ENCODE measurements at places on chromosomes 4 and X.

GRCh38 chrX:101708163-101708562 lies 48.5 kb upstream of the ARMCX2 start:
- DNase-seq: no peak

DNA sequence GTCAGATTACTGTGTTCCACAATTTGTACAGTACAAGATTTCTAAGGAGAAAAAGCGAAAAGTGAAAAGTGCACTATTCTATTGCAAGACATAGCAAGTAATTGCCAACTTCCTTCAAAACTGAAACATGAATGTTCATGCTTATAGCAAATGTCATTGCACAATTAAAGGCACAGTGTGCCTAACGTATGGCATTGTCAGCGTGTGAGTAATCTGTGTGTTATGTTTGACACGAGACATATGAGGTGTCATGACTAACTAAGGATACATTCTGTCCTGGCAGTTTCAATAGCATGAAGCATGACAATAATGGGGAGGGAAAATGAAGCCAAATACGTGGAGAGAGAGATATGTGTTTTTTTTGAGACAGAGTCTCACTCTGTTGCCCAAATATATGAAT lies 33.6 kb upstream of the TBC1D9 start:
- no peak for DNase-seq

DNA sequence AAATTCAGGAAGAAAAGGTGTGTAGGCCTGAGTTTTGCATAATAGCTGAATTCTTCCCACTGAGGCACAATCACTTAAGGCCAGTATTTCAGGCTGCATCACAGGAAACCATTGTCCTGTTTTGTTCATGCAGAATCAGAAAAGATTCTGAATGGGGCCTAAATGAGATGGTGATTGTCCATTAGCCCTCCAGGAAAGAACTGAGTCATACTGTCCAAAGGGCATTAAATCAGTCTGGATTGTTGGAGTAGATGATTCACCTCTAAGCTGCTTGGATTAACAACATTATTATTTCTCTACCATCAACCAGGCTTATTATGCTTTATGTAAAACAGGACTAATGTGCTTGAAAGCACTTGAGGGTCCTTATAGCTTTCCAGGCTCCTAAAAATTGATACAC lies 36.2 kb downstream of the CT47B1 start:
- no peak for DNase-seq

DNA sequence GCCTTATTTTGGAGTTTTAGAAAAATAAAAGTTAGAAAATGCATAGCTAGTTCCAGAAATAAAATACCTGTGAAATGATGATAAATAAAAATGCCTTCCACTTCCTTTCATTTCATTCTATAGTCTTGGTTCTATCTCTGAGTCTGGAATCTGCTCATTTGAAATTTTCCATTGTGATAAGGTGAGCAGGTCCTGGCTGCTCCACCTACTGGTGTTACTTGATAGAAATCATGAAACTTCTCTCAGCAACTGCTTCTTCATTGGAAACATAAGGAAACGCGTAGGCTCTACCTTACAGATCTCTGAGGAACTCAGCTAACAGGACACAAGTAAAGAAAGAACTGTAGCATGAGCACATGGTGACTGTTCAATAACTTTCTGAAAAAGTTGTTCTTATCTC lies 141.8 kb downstream of the DCHS2 start:
- DNase-seq: no peak

GRCh38 chr4:170818786-170819185 lies 729.0 kb upstream of the AADAT start:
- DNase-seq: no peak

DNA sequence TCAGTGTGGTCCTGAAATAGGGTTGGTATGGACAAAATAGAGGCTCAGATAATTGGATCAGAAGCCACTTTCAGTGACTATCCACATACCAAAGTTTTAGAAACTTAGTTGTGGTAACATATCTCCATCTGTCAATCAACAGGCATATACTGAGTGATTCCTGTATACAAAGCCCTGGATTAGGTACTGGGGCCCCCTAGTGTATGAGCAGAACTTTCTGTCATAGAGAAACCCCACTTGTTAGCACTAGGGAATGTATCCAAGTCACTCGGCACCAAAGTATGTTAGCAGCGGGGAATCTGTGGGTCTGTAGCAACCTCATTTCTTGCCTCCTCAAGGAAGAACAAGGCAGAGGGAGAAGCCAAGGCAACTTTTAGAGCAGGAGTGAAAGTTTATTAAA lies 50.7 kb downstream of the MAP7D3 start:
- no peak for DNase-seq

DNA sequence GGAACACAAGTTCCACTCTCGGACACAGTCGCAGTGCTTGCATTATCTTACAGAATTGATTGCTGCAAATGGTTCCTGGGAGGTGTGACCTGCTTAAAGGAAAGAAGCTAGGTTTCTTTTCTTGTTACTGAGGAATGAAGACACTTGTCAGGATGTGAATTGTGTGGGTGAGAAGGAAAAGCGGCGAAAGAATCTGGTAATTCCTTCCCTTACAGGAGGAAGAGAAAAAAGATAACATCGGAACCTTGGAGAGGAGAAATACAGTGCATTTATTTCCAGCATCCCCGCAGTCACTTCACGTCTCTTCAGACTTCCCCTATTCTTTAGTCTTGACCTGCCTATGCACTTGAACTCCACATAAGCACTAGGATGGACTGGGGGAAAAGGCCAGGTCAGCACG lies 389 bp upstream of the CCSER1 start:
- no peak for DNase-seq

- DNase-seq: no peak
Observed at GRCh38 chr4:74042681-74043080, 4.2 kb upstream of the CXCL3 start.

DNA sequence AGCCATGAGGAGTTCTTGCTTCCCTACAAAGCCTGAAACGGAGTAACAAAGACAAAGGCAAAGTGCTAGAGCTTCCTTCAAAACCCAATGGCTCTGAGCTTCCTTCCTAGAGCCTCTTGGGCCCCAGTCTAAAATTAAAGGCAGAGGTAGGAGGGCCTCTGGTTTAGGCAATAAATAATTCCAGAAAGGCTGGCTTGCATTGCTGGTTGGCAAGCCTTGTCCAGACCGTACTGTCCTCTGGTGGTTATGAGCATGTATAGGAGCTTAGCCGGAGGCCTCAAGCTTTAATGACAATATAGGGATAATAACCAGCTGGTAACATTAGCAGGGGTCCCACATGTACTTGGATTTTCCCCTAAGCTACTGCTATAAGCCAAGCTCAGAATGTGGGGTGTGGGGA lies 237.3 kb downstream of the AR start:
- no peak for DNase-seq

DNA sequence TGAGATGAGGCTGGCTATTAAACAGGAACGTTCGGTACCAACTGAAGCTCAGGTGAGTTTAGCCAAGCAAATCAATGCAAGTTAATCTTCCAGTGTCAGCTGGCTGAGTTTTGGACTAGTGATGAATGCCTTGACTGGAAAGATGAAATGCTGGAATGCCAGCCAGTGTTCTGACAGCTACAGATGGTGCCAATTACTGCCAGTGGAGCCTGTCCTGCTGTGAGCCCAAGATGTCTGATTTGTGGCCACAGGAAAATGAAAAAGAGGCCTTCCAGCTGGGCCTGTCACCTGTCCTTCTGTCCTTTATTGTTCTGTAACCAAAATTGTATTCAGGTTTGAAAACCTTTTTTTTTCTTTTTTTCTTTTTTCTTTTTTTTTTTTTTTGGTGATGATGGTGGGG lies 223.1 kb downstream of the AFF2 start:
- no peak for DNase-seq

DNA sequence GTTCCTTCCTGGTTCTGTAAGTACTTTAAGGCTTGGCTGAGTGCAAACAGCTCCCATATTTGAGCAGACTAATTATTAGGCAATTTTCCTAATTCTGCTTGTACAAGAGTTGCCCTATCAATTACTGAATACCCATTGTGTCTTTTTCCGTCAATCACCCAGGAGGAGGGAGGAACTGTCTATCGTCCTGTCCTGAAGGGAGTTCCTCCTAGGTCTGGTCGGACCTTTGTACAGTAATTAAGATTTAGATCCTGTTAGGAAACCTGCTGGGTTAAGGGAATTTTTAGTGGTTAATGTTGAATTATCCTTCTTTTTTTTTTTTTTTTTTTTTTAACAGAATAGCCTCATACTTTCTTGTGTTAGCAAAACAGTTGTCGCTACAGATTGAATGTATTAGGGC lies 130.1 kb downstream of the KDM6A start:
- DNase-seq: no peak

DNA sequence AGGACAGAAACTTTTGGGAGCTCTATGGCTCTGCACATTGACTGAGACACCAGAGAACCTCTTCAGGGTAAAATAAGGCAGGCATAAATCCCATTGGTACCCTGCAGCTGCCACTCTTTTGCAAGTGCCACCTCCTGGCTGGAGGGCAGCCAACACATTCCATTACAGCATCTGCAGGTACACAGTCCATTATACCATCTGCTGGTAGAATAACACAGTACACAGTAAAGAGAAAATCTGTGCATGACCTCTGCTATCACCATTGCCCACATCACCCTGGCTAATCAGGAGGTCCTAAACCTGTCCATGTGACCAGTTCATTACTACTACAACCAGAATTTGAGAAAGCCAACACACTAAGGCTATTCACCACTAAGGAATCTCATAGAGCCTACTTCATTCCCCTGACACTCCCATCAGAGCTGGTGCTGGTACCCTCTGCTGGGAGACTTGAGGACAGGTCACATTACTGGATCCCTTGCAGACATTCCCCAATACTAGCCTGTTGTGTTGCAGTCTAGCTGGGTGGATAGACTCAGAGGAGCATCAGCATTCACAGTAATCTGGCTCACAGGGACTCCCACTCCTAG lies 176.2 kb upstream of the TACR3 start:
- DNase-seq: no peak

GRCh38 chr4:31075969-31076368 lies 355.8 kb downstream of the PCDH7 start:
- DNase-seq: no peak

GRCh38 chr4:139682741-139683151 lies 17.1 kb downstream of the MGST2 start:
- no peak for DNase-seq

Data from COR-L47 (cell line).